ENCODE measurements at places on chromosomes 6 and 20.

GRCh38 chr6:75830959-75831885, 82.2 kb downstream of the MYO6 start:
- no peak for DNase-seq

DNA sequence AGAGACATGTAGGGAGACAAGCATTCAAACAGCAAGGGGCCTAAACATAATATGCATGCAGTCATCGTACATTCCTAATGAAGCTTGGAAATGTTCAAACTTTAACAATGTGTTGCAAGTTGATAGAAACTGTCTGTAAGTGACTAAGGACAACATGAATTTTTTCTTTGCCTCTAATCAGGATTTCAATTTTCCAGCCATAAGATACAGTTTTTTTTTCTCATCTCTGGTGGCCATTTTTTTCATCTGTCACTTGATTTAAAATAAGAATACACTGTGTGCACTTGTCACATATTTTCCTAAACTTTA, 22.2 kb upstream of the MTRF1L start:
- no peak for DNase-seq

- no peak for DNase-seq
Observed at GRCh38 chr6:133961831-133962230, 8.8 kb downstream of the TBPL1 start.

GRCh38 chr6:4809999-4810918, 34.1 kb downstream of the CDYL start:
- DNase-seq, result no peak

DNA sequence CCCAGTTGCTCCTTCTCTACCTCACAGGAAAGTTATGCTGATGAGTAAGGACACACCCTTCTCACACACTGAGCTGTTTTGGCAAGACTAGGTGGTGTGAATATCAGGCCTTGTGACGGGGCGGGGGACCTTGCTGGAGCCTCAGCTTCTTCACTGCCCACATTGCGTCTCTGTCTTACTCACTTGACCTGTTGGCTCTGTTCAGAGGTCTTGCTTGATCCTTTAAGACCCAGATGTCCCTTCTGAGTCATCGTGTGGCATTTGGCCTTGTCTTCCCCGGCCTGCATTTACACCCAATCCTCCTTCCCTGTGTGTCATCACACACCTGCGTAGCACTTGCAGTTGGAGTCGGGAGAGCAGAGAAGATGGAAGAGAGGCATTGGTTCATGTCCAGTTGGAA, 8.3 kb upstream of the PRND start:
- DNase-seq, result no peak

DNA sequence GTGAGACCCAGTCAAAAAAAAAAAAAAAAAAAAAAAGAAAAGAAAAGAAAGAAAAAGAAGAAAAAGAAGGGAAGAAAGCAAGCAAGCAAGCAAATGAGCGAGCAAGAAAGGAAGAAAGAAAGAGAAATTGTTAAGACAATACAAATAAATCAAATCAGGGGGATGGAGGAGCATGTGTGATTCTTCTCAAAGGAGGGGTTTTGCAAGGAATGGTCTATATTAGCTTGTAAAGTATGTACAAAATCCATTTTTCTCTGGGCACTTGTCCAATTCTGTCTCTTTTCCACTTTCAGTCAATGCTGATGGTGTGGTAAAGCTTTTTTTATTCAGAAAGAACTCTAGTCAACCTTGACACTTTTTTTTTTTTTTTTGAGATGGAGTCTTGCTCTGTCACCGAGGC, 133.7 kb upstream of the TNFAIP3 start:
- no peak for DNase-seq

DNA sequence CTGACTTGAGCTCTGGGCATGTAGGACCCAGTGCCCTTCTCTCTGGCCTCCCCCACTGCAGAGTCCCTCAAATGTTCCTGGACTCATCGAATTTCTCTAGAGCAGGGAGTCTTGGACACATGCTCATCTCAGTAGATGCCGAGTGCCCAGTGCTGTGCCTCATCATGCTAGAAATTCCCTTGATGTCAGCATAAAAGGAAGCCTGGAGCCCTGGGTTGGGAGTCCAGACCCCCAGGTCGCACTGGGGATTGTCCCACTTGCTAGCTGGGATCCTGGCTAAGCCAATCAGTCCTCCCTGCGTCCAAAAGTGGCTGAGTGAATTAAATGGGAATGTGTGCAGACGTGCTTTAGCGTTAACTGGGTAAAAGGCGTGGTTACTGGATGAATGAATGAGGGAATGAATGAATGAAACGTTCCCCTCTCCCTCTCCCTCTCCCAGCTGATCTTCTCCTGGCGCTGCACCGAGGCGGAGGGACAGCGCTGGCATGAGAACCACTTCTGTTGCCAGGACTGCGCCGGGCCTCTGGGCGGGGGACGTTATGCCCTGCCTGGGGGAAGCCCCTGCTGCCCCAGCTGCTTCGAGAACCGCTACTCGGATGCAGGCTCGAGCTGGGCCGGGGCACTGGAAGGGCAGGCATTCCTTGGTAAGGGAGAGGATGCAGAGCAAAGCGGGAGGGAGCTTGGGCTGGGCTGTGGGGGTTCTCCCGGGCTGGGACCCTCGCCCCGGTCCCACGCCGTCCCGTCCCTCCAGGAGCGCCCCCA, 1.6 kb upstream of the TOMM6 start:
- DNase-seq, result no peak

DNA sequence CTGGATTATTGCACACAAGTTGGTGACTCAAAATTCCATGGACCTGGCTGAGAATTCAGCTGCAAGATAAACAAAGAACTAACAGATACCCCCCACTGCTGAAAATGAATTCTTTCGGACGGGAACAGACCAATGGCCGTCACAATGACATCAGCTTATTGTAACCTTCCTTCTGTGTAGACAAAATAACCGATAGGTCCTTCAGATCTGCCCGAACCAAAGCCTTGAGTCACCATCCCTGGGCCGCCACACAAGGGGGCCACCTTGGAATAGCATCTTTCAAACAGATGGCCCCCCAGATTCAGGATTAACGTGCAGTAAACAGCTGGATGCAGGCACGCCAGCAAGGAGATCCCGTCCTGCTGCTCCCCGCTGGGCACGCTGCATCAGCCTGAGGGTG, 214.0 kb upstream of the EXOC2 start:
- no peak for DNase-seq

DNA sequence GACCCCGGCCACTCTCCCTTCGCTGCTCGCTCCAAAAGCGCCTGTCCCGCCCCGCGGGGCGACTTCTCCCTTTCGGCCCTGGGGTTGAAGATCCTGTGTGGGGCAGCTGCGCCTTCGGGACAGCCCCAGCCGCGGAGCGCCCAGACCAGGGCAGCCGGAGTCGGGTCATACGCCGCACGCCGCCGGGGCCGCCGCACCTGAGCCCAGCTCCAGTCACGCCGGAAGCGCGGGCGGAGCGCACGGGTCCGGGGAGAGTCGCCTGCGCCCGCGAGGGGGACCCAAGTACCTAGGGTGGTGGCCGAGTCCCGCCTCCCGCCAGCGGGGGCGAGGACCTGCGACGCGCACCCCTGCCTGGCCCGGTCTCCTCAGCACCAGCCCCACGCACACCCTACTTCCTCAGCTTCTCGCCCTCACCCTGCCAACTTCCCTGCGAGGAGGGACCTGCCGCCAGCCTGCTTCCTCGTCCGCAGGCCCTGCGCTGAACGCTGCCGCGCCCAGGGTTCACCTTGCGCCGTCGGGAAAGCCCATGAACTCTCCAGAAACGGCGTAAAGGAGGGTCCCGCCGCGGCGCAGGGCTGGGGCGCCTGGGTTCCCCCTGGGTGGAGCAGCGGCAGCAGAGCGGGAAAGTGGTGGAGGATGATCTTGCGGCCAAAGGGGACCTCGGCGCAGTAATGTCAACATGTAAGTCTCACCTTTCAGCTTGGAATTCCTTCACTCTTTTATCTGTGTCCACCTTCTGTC, at the start of gene ADGRG6:
ADGRG6 (plus strand) TSS at position 357 of the 741 bp plus-strand sequence; CDS start at position 680, 323 bp downstream.
- peak; percentile 10 for DNase-seq

DNA sequence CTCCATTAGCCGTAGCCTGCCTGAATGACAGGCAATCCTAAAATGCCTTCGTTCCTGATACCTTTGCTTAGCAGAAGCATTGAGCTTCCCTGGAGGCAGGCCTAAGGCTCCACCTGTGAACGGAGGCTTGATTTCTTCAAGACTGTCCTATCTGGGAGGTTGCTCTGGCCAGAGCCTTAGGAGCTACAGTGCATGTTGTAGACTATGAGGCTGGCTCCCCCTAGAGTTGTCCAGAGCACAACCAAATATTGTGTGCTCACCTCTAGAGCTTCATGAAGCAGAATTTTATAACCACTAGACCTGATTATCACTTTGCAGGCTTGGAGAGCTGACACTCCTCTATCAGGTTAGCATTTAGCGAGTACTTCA, 217.8 kb downstream of the MAFB start:
- DNase-seq, result no peak

- no peak for DNase-seq
Observed at GRCh38 chr20:57459278-57459677, 65.7 kb downstream of the CTCFL start.

DNA sequence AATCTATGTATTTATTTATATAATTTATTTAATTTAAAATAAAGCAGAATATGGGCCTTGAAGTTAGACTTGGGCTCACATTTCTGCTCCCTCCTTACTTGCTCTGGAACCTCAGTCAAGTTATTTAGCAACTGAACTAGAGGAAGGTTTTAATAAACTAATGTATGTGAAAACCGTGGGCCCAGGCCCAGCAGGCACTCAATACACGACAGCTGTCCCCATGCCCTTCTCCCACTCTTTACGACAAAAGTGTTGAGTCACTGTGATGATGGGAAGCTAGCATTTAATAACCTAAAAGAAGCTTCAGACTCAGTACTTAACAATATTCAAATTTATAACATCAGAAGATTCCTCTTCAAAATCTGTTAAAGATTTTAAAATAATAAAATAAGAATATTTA, 46.7 kb downstream of the SERAC1 start:
- DNase-seq, result no peak

DNA sequence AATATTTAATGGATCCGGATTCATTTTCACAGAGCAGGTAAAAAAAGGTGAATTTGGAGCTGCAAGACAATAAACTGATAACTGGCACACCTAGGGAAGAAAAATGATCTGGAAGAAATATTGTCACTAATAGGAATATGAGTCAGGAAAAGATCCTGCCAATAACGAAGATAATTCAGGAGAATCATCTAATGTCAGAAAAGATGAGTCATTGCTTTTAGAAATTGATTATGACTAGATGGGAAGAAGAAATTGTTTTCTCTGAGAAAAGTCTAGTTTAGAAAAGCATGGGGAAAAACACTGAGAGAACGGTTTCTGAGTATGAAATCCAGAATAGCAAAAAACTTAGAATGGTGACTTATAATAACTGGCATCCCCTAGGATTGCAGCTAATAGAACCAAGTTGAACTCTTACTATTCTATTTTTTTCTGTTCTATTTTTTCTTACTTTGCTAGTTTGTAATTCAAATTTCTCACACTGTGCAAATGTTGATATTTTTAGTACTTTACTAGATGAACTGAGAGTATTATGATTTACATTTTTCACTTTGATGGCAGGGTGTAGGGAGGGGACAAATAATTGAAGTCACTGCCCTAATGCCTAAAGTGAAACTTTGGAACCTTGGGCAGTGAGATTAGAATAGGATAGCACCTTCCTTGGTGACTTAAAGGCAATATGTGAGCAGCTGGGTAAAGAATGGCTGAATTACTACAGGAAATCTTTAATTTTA, 38.2 kb upstream of the SUPT3H start:
- DNase-seq, result no peak

DNA sequence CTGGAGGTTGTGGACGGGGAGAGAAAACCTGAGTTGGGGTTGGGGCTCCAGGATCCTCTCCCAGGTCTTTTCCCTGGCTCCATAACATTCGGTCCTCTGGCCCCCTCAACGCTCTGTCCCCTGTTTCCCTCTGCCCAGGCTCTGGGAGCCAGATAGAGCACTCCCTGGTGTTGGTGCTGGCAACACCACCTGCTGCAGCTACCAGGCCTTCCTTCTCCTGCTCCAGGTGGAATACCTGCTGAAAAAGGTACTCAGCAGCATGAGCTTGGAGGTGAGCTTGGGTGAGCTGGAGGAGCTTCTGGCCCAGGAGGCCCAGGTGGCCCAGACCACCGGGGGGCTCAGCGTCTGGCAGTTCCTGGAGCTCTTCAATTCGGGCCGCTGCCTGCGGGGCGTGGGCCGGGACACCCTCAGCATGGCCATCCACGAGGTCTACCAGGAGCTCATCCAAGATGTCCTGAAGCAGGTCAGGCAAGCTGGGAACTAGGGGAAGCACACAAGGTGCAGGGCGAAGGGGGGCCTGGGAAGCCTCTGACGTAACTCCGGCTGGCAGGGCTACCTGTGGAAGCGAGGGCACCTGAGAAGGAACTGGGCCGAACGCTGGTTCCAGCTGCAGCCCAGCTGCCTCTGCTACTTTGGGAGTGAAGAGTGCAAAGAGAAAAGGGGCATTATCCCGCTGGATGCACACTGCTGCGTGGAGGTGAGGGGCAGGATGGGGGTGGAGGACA, 14.6 kb downstream of the DEF6 start:
- no peak for DNase-seq

DNA sequence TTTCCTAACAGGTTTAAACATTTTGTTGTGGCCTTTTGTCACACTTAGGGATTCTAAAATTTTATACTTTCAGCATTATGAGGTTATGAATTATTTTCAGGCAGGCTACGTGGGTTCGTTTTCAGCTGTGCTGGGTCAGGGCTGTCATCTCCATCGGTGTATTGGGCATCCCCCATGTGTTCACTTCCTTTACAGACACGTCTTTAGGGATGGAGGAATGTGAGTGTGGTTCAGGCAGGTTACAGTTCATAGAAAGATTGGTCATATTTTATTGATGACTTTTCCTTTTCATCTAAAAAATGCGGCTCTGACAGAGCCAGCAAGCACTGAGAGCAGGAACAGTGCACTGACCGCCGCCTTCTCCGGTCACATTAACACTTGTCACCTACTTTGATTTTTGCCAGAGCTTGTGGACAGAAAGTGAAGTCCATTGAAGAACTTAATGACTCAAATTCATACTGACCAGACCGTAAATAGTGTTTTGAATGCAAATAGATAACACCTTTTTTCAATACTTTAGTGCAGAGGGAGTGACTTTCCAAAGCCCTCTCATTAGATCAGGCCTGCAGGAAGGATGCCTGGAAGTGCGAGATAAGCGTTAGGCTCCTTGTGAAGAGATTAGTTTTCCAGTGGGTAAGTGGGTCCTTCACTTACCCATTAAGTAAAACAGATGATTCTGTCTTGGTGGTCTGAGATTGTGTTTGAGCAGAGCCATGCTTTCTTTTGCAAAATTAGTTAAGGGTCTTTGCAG, 113.1 kb downstream of the TIAM2 start:
- DNase-seq, result no peak

All from naive thymus-derived CD4-positive, alpha-beta T cell (primary cell).